Naive thymus-derived CD8-positive, alpha-beta T cell (primary cell): ENCODE measurements at places on chromosomes 4 and X.

DNA sequence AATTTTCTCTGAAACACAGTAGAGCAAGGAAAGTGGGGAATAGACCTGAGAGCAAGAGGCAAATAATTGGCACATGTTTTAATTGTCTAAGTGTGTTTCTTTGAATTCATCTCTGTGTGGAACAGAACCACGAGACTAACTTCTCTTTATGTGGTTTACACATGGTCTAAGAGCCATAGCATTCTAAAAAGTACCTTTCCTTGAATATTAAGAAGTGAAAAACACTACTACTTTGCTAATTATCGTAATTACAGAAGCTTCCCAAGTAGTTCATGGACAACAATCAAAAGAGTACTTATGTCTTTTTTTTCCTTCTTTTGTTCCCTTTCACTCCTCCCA is 2.9 kb upstream of the CYBB start:
- DNase-seq, result no peak

- no peak for DNase-seq
Measured at GRCh38 chr4:85722807-85723206, 247.9 kb downstream of the ARHGAP24 start.

- peak; percentile 47 for DNase-seq
Measured at GRCh38 chr4:1512738-1513660, 106.8 kb upstream of the NKX1-1 start.

GRCh38 chrX:20530406-20530921 is 263.8 kb upstream of the RPS6KA3 start:
- DNase-seq, result peak; percentile 23

DNA sequence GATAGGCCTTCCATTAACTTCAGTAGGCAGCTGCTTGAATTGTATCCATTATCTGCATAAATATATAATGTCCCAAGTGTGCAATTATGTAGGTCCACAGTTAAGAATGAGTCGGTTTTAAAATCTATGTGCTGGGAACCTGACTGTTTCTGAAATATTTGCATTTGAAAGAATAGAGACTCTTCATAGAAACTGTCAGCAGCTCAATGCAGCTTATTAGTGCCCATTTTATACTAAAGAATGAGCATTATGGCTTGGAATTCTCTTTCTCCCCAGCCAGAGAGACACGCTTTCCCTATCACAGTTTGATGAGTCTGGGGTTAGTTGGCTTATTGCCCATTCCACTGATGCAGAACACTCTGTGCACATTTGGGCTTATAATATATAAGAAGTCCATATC is 202.0 kb upstream of the PCDH7 start:
- DNase-seq, result no peak

- no peak for DNase-seq
Measured at GRCh38 chrX:112851806-112852205, 11.2 kb upstream of the AMOT start.

- DNase-seq, result no peak
Measured at GRCh38 chr4:80454040-80454439, 118.5 kb downstream of the CFAP299 start.

- no peak for DNase-seq
Measured at GRCh38 chr4:40845154-40845835, 95.5 kb downstream of the NSUN7 start.

DNA sequence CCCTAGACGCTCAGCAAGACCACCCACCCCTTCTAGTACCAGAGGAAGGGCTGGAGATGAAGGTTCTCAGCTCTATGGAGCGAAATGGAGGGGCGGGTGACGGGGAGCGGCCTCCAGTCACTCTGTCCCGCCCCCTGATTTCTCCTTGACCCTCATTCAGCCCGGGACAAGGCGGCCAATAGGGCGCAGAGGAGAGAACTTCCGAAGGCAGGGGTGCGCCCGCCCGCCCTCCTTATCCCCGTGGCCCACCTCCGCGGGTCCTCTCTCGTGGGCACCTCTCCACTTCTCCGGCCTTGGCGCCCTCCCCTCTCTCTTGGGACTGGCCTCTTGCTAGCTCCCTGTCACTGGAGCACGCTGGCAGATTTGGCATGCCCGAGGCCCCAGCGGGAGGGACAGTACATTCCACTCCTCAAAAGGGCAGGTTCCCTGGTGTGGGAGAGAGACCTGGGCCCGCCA is 1.1 kb upstream of the SEPTIN6 start:
- no peak for DNase-seq

- DNase-seq, result no peak
Measured at GRCh38 chr4:6548882-6549230, 26.1 kb upstream of the MAN2B2 start.

- no peak for DNase-seq
Measured at GRCh38 chr4:170589597-170590191, 499.9 kb upstream of the AADAT start.

- DNase-seq, result no peak
Measured at GRCh38 chr4:128371001-128371777, 83.6 kb upstream of the PGRMC2 start.

DNA sequence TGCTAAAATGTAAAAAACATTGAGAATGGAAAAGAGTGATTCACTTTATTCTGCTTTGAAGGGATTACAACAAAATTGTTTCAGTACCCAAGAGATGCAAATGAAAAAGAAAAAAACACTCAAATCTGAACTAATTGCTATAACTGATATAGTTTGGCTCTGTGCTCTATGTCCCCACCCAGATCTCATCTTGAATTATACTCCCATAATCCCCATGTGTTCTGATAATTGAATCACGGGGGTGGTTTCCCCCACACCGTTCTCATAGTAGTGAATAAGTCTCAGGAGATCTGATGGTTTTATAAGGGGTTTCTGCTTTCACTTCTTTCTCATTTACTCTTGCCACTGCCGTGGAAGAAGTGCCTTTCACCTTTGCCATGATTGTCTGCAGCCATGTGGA is 213.6 kb upstream of the GALNTL6 start:
- DNase-seq, result no peak

DNA sequence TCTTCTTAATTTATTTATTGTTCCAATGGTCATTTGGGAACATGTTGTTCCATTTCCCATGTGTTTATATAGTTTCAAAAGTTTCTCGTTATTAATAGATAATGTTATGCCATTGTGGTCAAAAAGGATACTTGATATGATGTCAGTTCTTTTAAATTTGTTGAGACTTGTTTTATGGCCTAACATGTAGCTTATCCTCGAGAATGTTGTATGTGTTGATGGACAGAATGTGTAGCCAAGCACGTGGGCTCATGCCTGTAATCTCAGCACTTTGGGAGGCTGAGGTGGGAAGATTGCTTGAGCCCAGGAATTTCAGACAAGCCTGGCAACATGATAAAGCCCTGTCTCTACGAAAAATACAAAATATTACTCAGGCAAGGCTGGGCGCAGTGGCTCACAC is 168.5 kb upstream of the USP38 start:
- DNase-seq, result no peak

GRCh38 chrX:68692651-68693050 is 45.2 kb downstream of the STARD8 start:
- no peak for DNase-seq

DNA sequence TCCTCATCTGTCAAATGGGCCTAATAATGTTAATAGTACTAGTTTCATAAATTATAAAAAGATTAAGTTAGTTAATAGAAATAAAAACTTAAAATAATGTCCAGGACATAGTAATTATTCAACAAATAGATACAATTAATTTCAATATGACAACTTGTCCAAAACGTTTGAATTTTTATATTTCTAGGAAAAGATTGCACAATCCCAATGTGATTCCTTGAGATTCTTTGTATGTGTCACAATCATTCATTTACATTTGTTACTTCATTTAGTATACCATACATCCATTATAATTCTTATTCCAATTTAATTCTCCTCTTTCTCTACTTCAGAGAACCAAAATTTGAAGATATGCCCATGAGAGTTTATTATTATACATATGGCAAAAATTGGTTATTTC is 554.2 kb downstream of the GABRG1 start:
- no peak for DNase-seq

DNA sequence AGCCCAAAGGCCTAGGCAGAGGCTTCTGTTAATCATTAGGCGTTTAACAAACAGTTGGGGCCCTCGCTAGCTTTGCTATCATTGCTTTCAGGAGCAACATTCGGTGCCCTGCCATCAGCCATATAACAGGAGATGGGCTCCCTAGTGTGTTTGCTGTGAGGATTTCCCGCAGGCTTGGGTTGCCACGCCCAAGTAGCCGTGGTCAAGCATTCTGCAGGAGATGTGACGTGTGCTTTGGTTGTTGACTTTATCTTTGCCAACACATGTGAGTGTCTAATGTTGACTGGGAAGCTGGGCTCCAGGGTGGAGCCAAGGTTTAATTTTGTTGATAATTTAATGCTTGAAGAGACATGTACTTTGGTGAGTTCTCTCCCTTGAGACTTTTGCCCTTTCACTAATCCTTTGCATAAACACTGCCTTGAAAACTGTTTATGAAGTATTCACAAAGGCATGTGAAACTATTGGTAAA is 184.6 kb upstream of the KIT start:
- DNase-seq, result no peak

- DNase-seq, result no peak
Measured at GRCh38 chrX:1162119-1162916, 50.1 kb downstream of the CRLF2 start.

DNA sequence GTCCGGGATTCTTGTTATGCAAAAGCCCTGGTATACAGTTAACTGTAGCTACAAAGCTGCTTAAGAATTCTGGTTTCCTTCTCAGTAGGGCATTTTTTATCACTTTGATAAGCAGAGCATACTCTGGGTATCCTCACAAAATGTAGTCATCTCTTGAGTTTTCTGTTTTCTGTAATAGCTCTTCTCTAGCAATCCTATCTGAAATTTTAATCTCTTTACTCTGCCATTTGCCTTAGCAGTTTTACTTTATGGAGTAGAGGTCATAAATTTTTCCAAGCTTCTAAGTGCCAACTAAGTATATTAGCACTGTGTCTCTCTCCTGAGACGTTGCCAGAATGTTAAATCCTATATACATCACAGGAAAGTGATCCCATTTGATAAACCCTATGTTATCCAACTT is 28.0 kb upstream of the BANK1 start:
- DNase-seq, result no peak

DNA sequence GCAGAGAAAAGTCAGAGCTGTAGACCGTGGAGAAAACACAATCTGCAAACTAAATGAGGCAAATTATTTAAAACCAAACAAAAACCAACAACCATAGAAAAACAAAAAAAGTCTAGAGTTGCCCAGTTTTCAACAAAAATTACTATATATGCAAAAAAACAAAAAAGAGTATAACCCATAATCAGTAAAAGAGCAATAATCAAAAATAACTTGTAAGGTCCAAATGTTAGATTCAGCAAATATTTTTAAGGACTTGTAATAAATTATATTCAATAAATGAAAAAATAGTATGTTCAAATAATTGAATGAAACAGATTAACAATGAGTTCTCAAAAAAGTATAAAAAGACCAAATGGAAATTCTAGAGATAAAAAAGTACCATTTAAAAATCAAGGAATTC is 130.5 kb downstream of the LRBA start:
- no peak for DNase-seq

- DNase-seq, result no peak
Measured at GRCh38 chr4:176584031-176584606, 208.6 kb downstream of the VEGFC start.

GRCh38 chr4:78975865-78976264 is 36.6 kb upstream of the PAQR3 start:
- no peak for DNase-seq

DNA sequence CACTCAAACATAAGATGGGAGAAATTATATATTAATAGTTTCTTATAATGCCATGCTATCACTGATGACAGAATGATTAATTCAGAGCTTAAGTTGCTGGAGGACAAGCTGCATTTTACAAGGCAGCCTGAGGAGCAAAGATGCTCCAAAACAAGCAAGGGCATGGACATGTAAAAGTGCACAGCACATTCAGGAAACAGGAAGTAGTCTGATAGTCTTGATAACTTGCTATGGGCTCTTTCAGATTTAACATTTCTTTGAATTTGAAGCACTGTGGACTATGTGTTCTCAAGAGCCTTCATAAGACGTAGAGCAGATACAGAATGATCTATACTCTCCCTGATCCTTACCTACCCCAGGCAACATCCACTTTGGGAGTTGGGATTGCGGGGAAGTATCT is 50.0 kb downstream of the AMMECR1 start:
- DNase-seq, result no peak

DNA sequence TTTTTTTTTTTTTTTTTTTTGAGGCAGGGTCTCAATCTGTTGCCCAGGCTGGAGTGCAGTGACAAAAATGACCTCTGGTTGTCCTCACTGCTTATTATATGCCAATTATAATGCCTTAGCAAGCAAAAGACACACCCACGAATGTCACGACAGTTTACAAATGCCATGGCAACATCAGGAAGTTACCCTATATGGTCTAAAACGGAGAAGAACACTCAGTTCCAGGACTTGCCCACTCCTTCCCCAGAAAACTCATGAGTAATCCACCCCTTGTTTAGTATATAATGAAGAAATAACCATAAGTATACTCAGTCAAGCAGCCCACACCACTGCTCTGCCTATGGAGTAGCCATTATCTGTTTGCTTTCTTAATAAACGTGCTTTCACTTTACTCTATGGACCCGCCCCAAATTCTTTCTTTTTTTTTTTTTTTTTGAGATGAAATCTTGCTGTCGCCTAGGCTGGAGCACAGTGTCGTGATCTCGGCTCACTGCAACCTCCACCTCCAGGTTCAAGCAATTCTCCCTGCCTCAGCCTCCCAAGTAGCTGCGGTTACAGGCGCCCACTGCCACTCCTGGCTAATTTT is 106.2 kb downstream of the SMIM20 start:
- no peak for DNase-seq

DNA sequence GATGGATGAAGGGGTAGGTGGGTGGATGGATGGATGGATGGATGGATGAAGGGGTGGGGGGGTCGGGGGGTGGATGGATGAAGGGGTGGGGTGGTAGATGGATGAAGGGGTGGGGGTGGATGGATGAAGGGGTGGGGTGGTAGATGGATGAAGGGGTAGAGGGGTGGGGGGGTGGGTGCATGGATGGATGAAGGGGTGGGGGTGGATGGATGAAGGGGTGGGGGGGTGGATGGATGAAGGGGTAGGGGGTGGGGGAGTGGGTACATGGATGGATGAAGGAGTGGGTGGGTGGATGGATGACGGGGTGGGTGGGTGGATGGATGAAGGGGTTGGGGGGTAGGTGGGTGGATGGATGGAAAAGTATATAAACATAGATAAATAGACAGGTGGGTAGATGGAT is 74.2 kb downstream of the PRKX start:
- no peak for DNase-seq

- no peak for DNase-seq
Measured at GRCh38 chr4:169662206-169662605, 41.8 kb downstream of the CLCN3 start.

GRCh38 chrX:134006484-134007161 is 21.2 kb upstream of the GPC3 start:
- no peak for DNase-seq

DNA sequence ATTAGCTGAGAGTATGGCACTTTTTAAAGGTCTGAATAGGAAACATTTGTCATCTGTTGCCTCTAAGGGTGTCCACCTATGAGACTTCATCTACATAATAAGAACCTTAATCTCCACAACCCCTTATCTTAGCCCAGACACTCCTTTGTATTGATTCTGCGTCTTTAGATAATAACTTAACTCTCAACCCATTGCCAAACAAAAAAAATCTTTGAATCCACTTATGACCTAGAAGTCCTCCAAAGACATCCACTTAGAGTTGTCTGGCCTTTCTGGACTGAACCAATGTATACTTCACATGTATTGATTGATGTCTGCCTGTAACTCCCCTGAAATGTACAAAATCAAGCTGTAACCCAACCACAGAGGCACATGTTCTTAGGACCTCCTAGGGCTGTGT is 66.0 kb upstream of the CHRNA9 start:
- no peak for DNase-seq
